Tibial nerve (tissue), 4 donors: ENCODE measurements at places on chromosomes 11 and 22.

DNA sequence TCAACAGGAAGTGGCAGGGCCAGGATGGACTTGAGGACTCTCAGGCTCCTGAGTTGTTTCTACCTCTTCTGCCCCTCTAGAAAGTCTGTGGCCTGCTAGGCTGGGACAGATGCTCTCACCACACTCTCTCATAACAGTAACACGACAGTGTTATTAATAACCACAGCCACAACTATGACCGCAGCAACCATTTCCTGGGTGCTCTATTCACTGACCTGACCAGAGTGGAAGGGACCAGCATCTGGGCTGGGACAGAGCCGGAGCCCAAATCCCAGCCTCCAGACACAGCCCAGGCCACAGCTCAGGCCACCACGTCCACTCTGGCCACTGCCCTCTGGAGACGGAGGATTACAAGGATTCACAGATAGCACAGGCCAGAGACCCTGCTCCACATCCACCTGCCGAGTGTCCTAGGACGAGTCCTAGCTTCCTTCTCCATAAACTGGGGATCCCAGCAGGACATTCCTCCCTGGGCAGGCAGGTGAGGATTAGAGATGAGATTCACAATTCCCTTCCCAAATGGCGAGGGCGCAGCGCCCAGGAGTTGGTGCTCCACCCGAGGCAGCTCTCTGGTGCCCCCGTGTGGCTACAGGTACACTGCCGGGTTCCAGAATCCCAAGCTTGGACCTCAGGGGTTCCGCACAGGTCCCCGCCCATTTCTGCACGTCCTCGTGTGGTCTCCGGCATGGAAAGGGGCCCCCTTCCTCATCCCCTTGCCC lies 7.1 kb downstream of the PNPLA5 start:
- no peak overlapping the region for H3K27ac ChIP-seq
- DNase-seq: peak; percentile 49
- no peak overlapping the region for H3K4me3 ChIP-seq
- H3K36me3 ChIP-seq: no peaks in the 10 kb centered on the region
- no peaks in the 10 kb centered on the region for H3K27me3 ChIP-seq
- H3K4me1 ChIP-seq: no peaks in the 10 kb centered on the region

GRCh38 chr11:102577182-102577581 lies 46.6 kb upstream of the MMP7 start:
- no peaks in the 10 kb centered on the region for H3K4me1 ChIP-seq
- H3K27me3 ChIP-seq: no peaks in the 10 kb centered on the region
- H3K36me3 ChIP-seq: no peaks in the 10 kb centered on the region
- H3K27ac ChIP-seq: no peak overlapping the region

GRCh38 chr11:10067629-10068300 lies 226.3 kb downstream of the SBF2 start:
- no peak overlapping the region for H3K4me3 ChIP-seq
- no peaks in the 10 kb centered on the region for H3K4me1 ChIP-seq
- DNase-seq: no peak
- H3K36me3 ChIP-seq: no peaks in the 10 kb centered on the region
- H3K27me3 ChIP-seq: no peaks in the 10 kb centered on the region

DNA sequence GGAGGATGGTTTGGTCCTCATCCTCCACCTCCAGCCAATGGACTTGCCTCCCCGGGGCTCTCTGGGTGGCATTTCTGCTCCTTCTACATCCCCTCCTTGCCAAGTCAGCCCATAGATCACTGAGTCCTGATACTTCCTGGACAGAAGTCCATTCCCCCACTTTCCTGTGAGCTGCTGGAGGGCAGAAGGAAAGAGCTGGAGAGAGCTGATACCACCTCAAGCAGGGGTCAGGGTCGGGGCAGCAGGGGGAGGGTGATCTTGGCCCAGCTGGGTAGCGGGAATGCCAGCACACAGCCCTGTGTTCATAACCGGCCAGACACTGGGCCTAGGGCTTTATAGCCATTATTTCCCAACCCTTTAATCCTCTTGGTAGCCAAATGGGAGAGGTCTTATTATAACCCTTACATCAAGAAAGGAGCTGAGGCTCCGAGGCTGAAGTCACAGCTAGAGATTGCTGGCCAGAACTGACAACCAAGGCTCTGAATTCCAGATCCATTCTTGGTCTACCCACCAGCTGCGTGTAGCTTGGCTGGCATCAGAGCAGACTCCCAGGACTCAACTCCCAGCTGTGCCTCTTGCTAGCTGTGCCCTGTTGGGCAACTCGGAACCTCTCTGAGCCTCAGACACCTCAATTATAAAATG lies 39.9 kb downstream of the CD6 start:
- no peaks in the 10 kb centered on the region for H3K27me3 ChIP-seq
- DNase-seq: no peak
- H3K36me3 ChIP-seq: no peaks in the 10 kb centered on the region
- peaks cover 10% of the 10 kb centered on the region for H3K4me1 ChIP-seq

DNA sequence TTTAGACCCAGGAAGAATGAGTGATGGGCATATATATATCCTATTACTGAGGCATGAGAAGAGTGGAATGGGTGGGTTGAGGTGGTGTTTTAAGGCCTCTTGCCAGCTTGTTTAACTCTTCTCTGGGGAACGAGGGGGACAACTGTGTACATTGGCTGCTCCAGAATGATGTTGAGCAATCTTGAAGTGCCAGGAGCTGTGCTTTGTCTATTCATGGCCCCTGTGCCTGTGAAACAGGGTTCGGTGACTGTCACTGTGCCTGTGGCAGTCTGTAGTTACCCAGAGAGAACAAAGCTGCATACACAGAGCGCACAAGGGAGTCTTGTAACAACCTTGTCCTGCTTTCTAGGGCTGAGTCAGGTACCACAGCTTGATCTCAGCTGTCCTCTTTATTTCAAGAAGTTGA lies 11.7 kb downstream of the LIMK2 start:
- no peak overlapping the region for H3K4me3 ChIP-seq
- DNase-seq: no peak
- no peak overlapping the region for H3K27ac ChIP-seq
- H3K4me1 ChIP-seq: peaks cover 89% of the 10 kb centered on the region
- no peaks in the 10 kb centered on the region for H3K36me3 ChIP-seq

DNA sequence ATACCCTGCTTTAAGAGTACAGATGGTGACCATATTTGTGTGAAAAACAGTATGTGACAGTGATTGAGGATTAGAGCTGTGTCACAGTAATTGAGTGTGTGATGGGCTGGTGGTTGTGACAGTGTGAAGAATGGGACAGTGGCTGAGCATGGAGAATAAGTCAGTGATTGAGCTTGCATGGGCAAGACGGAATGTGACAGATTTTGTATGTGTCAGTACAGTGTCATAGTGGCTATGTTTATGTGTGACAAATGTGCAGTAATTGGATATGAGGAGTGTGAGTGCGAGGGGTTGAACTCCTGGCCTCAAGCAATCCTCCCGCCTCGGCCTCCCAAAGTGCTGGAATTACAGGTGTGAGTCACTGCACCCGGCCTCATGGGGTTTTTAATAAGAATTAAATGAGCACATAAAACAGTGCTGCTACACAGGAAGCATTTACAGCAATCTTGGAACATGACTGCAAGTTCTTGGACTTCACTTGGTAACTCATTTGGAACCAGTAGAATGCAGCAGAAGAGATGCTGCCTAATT lies 583 bp upstream of the RRAS2 start:
- peaks cover 3% of the 10 kb centered on the region for H3K4me1 ChIP-seq
- no peaks in the 10 kb centered on the region for H3K36me3 ChIP-seq
- H3K27ac ChIP-seq: peak overlapping the region; percentile 45

GRCh38 chr11:22785251-22785650 lies 44.4 kb downstream of the SVIP start:
- no peaks in the 10 kb centered on the region for H3K4me1 ChIP-seq
- no peaks in the 10 kb centered on the region for H3K27me3 ChIP-seq
- no peak overlapping the region for H3K27ac ChIP-seq

DNA sequence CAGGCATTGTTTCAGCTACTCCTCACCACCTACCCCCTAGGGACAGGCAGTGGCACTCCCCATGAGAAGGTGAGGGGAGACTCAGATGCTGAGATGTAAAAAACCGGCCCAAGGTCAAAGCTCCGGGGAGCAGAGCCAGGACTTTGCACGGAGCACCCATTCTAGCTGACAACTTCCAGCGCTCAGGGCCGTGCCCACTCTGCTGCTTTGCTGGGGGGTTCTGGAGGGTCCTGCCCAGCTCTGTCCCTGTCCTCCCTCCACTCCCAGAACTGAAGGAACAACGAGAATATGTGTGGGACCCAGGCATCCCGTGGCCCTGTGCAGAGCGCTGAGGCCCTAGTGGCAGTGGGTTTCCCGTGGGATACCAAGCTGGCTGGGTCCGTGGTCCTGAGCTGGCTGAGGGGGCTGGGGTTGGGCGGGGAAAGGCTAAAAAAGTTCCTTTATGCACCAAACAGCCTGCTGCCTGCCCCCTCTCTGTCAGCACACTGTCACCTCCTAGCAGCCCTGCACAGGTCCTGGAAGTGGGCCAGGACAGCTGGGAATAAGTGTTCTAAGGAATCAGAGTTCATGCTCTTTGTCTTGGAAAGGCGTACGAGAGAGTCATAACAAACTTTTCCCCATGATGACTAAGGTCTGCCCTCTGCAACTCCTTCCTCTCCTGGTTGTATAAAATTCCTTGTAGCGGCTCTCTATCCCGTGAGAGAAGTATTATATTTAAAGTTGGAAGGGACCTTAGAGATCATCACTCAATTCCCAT lies 1.9 kb downstream of the MS4A10 start:
- H3K4me3 ChIP-seq: no peak overlapping the region
- H3K36me3 ChIP-seq: no peaks in the 10 kb centered on the region
- peak overlapping the region; percentile 44 for H3K27ac ChIP-seq
- DNase-seq: peak; percentile 62
- peaks cover 13% of the 10 kb centered on the region for H3K4me1 ChIP-seq
- H3K27me3 ChIP-seq: no peaks in the 10 kb centered on the region

DNA sequence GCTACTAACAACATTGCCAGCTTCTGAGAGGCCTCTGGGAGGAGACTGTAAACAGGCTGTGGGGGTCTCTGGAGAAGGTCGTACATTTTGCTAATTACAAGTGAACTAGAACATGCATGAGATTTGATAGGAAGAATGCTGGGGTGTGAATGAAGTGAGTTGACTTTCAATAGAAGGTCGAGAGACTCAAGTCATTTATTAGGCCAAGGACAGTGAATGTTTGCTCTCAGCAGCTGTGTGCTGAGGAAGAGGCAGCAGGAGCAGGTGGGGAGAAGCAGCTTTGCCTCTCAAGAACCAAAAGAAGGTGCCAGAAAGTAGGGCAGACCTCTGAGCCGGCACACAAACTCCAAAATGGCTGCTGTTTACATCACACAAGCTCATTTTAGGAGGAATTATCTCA lies 91.7 kb downstream of the PIWIL4 start:
- H3K36me3 ChIP-seq: no peaks in the 10 kb centered on the region
- DNase-seq: no peak
- no peaks in the 10 kb centered on the region for H3K4me1 ChIP-seq
- no peak overlapping the region for H3K27ac ChIP-seq
- no peak overlapping the region for H3K4me3 ChIP-seq
- H3K27me3 ChIP-seq: no peaks in the 10 kb centered on the region

GRCh38 chr11:95066716-95067038 lies at the start of gene SRSF8:
Gene SRSF8 (plus strand): TSS chr11:95066919. CDS start chr11:95067227, 308 bp downstream.
- H3K4me1 ChIP-seq: peaks cover 39% of the 10 kb centered on the region
- H3K27ac ChIP-seq: peak within 1 kb of the TSS; percentile 99
- H3K4me3 ChIP-seq: peak within 1 kb of the TSS; percentile 63
- H3K36me3 ChIP-seq: no peaks in the 10 kb centered on the region
- H3K27me3 ChIP-seq: no peaks in the 10 kb centered on the region
- DNase-seq: no peak
